ENCODE measurements at places on chromosomes 16 and 17.

GRCh38 chr16:11640987-11641817 lies 27.1 kb upstream of the SNN start:
- peak; percentile 60 for DNase-seq

DNA sequence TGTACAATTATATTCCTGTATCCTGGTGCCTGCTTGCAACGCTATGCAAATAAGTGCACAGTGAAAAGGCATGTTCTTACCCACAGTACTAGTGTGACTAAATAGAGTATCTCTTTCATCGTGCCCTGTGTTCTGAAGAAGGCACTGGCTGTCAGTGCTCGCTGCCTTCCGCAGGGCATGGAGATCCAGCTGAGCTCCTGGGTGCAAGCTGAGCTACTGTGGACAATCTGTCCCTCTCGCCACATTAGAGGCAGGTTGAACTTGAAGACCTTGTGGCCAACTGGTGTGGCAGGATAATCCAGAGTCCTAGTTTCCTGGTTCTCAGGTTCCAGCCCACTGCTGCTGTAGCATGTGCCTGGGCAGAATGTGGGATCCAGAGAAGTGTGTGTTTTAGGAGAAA lies 1.9 kb upstream of the ST6GALNAC1 start:
- DNase-seq: no peak

GRCh38 chr16:48081656-48082055 lies 74.1 kb downstream of the ABCC12 start:
- no peak for DNase-seq

- no peak for DNase-seq
These were observed 48.3 kb downstream of the C17orf67 start for GRCh38 chr17:56785405-56785804.

GRCh38 chr16:24853830-24854229 lies 8.1 kb downstream of the SLC5A11 start:
- no peak for DNase-seq

- DNase-seq: no peak
These were observed 1846.1 kb downstream of the TP53TG3F start for GRCh38 chr16:35305476-35305875.

DNA sequence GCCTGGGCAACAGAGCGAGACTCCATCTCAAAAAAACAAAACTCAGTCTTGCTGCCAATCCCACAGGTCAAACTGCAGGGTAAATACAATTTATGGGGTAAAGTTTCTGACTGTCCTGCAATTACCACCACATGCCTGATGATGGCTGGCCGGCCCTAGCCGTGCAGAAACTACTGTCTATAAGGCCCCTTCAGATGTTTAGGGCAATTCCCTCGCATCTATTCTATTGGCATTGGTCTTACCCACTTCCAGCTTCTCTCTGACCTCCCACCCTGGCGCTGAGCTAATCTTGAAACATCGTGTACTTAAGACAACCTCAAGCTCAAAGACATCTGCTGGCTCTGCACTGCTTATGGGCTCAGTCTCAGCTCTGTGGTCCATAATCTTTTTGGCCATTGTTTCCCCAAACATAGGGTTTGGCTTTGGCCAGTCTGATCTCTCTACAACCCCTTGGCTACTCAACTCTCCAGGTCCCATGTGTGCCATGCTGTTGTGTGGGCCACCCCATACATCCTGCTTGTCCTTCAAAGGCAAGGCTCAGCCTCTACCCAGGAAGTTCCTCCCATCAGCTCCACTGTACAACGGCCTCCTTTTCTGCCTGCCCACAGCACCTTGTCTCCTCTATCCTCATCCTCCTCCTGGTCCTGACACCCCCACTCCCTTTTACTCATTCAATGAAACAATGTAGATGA lies 16.6 kb downstream of the MAP3K14 start:
- no peak for DNase-seq

- no peak for DNase-seq
These were observed 89.7 kb downstream of the ZNF423 start for GRCh38 chr16:49766225-49766624.

DNA sequence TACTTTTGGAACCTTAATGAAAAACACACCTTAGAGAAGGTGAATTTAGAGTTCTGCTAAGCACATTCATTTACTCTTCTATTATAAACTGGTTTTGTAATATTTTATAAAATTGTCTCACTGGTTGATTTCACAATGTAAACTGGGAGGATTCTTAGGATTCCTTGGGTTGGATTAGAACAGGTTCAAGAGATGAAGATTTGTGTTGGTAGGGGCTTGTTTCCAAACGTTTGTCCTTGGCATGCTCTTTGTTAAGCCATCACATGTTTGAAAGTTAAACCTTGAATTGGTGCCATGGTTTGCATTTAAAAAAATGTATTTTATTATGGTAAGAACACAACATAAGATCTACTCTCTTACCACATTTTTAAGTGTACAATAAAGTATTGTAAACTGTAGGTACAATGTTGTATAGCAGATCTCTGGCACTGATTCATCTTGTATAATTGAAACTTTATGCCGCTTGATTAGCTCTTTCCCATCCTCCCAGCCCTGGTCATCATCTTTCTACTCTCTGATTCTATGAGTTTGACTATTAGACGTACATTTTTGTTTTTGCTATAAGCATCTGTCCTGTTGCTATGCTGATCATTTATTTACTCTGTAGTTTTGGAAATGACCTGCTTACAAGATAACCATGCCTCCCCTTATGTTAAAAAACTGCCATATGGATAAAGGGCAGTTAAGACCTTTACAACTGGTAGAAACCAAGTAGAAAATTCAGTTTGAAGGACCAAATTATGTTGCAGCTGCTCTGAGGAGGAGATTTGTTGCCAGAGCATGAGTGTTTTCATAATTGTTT lies 9.6 kb downstream of the FTO start:
- no peak for DNase-seq

DNA sequence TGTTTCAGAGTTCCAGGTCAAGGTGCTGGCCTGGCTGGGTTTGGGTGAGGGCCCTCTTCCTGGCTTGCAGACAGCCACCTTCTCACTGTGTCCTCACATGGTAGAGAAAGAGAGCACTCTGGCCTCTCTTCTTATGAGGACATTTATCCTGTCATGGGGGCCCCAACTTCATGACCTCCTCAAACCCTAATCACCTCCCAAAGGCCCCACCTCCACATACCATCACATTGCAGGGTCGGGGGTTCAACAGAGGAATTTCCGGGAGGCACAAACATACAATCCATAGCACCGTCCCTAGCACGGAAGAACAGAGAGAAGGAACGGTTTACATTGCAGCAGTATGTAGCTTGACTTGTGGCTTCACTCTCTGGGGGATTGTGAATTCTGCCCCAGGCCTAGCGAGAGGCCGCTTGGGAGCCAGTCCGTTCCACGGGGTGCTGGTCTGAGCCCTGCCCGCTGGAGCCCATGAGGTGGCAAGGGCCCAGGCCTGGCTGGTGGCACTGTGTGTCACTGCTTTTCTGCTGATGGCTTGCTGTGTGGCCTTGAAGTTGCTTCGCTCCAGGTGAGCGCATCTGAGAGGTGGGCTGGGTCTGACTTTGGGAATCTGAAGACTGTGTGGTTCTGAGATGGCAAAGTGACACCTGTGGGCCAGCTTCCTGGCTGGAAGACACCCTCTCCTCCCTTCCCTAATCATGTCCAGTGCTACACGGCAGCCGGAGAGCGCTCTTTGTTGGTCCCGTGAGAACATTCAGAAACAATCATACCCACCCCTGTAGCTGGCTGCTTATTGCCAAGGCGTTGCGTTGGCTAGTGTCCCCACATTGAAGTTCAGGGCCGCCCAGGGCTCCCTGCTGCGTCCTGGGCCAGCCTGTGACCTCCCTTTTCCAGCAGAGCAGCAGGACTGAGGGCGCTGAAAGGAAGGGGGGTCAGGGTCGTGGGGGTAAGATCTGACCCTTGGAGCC lies 98.3 kb downstream of the CMIP start:
- no peak for DNase-seq

DNA sequence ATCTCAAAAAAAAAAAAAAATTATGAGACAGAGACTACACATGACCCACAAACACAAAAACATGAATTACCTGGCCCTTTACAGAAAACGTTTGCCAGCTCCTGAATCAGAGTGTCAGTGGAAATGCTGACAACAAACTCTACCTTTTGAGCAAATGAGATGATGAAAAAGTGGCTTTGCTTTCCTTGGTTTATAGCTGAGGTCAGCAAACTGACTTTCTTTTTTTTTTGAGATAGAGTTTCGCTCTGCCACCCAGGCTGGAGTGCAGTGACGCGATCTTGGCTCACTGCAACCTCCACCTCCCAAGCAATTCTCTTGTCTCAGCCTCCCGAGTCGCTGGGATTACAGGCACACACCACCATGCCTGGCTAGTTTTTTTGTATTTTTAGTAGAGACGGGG lies 46.3 kb downstream of the ZCCHC14 start:
- DNase-seq: no peak

- no peak for DNase-seq
These were observed 12.2 kb upstream of the TERF2 start for GRCh38 chr16:69397821-69398521.

DNA sequence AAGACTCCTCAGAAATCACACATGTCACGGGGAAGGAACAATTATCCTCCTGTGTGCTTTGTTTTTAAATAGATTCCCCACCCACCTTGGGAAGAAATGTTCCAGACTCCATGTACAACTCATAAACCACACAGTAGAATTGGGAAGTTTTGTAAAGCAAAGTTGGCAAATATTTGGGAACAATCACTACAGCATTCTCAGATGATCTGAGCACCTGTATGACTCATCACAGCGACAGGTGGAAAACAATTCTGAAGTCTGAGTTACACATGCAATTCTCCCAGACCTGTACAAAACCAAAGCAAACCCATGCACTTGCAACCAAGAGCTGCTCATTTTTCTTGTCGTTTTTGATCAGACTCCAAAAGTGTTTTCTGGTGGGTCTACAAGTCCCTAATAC lies 14.4 kb upstream of the MYLK3 start:
- no peak for DNase-seq

- DNase-seq: peak; percentile 39
These were observed 2.2 kb downstream of the GSPT1 start for GRCh38 chr16:11913425-11914079.

DNA sequence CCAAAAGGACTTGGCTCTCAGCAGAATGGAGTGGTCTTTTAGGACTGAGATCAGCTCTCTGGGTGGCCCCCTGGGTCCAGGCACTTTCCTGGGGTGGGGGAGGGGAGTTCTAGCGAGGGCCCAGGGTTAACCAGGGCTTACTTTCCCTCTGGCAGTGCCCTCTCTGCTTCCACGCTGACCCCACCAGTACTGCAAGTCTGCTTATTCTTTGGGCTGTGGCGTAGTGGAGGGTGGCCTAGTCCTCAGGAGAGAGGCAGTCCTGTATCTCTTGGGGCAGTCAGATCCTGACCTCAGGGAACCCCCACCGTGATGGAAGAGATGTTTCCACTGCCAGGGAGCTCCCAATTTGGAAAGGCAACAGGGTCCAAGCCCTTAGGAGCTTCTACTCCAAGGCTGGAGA lies 79.4 kb downstream of the CCDC182 start:
- DNase-seq: no peak

DNA sequence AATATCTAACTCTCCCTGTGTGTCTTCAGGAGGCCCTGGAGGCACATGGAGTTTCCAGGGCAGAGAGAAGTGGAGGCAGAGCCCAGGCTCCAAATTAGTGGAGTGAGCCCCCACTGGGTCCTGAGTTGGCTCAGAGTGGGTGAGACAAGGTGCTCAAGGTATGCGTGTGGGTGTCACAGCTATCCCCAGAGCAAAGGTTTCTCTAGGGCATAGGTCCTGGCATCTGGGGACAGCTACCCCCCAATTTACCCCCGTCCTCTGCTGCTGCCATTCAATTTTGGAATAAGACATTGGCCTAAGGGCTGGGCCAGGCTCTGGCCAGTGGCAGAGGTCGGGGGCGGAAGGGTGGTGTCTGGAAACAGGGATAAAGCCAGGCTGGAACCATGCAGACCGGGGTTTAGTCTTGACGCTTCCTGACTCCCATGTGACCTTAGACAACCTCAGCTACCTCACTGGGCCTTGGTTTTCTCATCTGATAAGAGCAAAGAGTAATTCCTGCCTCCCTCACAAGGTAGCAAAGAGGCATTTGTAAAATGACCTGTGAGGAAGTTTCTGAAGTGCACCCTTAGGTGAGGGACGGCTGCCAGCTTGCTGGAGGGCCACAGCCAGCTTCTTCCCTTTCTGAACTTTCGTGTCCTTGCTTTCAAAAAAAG lies 78.2 kb upstream of the TMEM97 start:
- DNase-seq: no peak

DNA sequence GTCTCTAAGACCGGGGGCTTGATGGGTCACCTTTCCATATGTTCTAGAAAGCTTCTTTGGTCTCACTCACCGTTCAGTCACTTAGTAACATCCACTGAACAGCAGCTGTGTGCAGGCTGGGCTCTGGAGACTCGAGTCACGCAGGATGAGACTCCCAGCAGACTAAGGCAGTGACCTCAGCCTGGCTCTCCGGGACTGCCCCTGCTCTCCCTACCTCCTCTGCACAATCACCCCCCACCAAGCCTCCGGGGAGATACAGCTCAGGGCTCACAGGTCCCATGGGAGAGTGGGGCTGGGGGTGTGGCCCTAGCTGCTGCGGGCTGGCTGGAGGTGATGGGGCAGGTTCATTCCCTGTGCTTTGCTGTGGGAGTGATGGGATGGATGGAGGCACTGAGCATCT lies 14.1 kb downstream of the FLYWCH2 start:
- no peak for DNase-seq

GRCh38 chr17:74748529-74749278 lies at the start of gene NHERF1:
Gene NHERF1 (plus strand): TSS chr17:74748628. CDS start chr17:74748847, 219 bp downstream.
- peak; percentile 97 for DNase-seq

- no peak for DNase-seq
These were observed 3.0 kb downstream of the SREBF1 start for GRCh38 chr17:17833658-17834357.

- DNase-seq: no peak
These were observed 48.1 kb downstream of the XPO6 start for GRCh38 chr16:28163699-28164098.

DNA sequence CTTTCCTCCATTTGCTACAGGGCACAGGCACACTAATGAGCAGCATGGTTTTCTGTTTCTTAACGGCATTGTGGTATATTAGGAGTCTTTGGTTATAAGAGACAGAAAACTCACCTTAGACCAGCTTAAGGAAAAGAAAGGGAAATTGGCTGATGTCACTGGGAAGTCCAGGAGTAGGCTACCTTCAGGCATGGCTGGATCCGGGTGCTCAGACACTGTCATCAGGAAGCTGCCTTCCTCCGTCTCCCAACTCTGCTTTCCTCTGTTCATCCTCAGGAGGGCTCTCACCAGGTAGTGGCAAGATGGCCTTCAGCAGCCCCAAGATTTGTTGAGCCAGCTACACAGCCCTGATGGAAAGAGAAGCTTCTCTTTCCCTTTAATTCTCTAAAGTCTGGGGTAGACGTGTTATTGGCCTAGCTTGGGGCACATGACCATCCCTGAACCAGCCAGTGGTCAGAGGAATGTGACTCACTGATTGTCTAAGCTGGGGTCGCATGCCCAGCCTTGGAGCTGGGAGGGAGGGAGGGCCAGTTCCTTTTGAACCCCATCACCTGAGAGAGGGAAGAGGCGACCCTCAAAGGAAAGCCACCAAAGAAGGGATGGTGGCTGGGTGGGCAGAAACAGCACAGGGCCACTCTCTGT lies 117.4 kb downstream of the CLEC16A start:
- no peak for DNase-seq

DNA sequence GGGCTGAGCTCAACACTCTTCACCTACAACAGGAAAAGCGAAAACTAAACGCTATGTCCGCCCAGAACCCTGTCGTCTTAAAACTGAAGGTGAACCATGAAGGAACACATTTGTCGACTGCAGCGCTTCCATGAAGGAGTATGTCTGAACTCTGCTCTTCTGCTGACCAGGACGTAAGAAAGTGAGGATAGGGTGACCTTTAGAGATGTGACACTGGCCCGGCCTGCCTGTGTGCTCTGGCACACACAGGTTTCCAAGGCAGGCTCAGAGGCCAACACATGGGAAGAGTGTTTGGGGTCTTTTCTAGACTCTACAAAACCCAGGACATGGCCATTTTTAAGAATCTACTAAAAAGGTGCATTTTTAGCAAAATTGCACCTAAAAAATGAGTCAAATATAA lies 21.1 kb downstream of the MARF1 start:
- DNase-seq: no peak

All from activated CD4-positive, alpha-beta T cell treated with anti-CD3 and anti-CD28 coated beads, Interleukin-2, Interleukin-6, amounts not matched to agents 100 ng/mL and 50 ng/mL, durations not matched to agents 16 hours and 8 hours (primary cell).